ENCODE measurements at places on chromosomes 3 and 15. TPM values are rescaled to one million over a fixed set of nuclear protein-coding genes. Genes with fewer than 3 reads are reported as not detected.

RPP25 gene
- total RNA-seq = not detected

CILP gene
- 0.02 TPM for total RNA-seq

RPN1 gene
- 525 TPM for total RNA-seq

ACTC1 gene
- not detected for total RNA-seq

UNC13C gene
- total RNA-seq = not detected

CLRN1 gene
- not detected for total RNA-seq

RTP4 gene
- 16.6 TPM for total RNA-seq
